Left kidney (tissue), 8 donors: ENCODE measurements at places on chromosomes 1 and 21. TPM values are rescaled to one million over a fixed set of nuclear protein-coding genes. Genes with fewer than 3 reads are reported as not detected.
A peak's percentile ranks its signal among the peaks of the same experiment; 100 is the strongest.

Gene JAM2
- polyA plus RNA-seq = 14.1 TPM

GRCh38 chr1:110196917-110197765 is 13.0 kb upstream of the KCNC4 start:
- DNase-seq = no peak

- no peak for DNase-seq
Observed at GRCh38 chr1:169451218-169451824, 24.0 kb upstream of the CCDC181 start.

- no peak for DNase-seq
Observed at GRCh38 chr1:201504799-201505502, 2.0 kb downstream of the CSRP1 start.

DNA sequence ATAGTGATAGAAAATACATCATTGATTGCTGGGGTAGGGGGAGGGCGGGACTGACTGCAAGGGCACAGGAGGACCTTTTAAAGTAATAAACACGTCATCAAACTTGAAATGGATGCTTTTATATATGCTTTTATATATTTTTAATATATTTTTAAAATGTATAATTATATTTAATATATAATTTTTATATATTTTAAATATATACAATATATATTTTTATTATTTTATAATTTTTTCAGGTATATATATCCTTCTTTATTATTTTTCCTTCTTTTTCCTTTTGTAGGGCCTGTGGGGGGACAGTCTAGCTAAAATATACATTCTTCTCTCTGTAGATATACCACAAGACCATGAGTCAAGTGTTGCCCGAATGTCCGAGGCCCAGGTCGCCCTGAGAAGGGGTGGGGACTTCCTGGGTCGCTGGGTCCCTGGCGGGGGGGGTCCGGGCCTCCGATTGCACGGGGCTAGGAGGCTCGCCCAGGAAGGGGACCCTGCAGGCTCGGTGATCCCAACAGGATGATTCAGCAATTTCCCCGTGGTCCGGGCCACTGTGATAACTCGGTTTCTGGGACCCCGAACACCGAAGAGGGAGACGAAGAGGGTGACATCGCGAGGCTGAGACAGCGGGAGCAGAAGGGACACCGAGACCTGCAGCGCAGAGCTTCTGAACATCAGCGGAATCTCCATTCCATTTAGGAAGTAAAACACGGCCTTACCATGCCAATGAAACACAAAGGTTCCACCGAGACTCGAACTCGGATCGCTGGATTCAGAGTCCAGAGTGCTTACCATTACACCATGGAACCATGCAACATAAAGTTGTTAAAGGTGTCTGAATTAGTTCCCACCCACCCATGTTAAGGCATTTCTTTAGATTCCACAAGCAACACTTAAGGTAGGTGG is 112.5 kb upstream of the NBPF11 start:
- DNase-seq = no peak

Gene OR2T33
- not detected for polyA plus RNA-seq

Gene CD244
- polyA plus RNA-seq = 0.15 TPM

DNA sequence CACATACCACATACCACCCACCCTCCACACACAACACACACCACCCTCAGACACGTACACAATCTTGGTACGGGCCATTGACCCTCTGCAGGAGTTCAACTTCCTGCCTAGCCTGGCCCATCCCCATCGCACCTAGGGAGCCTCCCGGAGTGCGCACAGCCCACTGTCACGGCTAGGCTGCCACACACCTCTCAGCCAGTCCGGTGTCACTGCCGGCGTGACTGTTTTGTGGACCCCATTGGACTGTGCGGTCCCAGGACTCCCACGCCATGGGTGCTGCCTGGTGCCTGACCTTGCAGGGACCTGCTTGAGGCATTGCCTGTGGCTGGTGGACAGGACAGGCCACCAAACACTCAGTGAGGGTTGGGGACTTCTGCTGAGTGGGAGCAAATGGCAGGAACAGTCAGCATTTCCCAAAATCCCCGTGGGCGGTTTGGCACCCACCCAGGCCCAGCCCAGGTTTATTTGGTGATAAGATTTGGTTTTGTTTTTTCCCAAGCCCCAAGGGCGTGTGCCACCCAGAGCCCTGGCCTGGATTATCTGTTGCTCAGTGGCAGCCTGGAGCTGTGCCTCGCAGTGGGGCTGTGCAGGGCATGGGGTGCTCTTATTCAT is 27.7 kb downstream of the RAB7B start:
- no peak for DNase-seq

GRCh38 chr21:46080171-46081021 is 17.5 kb upstream of the COL6A2 start:
- no peak for DNase-seq

- DNase-seq = peak; percentile 42
Observed at GRCh38 chr1:109089242-109090015, 1.1 kb upstream of the TMEM167B start.

GRCh38 chr1:8002329-8002910 is 23.7 kb downstream of the ERRFI1 start:
- no peak for DNase-seq

Gene KIF2C
- polyA plus RNA-seq = 38.8 TPM

Gene RORC
- polyA plus RNA-seq = 0.80 TPM

DNA sequence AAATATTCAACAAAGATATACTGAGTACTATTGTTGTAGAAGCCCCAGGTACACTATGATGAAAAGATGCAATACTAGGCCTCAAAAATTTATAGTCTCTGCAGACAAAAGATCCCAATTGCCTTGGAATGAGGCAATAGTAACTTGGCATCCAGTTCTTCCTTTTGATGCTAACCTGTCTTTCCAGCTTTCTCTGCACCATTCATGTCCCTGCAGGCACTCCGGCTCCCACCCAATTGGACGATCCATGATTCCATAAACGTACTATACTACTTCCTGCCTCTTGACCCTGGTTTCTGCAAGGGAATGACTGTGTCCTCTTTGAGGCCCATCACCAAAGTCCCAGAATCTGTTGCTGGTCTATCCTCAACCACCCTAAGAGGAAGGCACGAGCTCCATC is 8.0 kb upstream of the TAGLN2 start:
- no peak for DNase-seq

- no peak for DNase-seq
Observed at GRCh38 chr1:94395748-94396309, 22.4 kb upstream of the ABCD3 start.

Gene ERICH3
- polyA plus RNA-seq = 0.78 TPM

- DNase-seq = no peak
Observed at GRCh38 chr1:236502579-236502971, 21.2 kb upstream of the LGALS8 start.

GRCh38 chr1:45456531-45456930 is 34.4 kb downstream of the TESK2 start:
- no peak for DNase-seq

- no peak for DNase-seq
Observed at GRCh38 chr1:59318271-59318860, 21.5 kb downstream of the FGGY start.

- DNase-seq = no peak
Observed at GRCh38 chr1:204703826-204704612, 18.5 kb upstream of the LRRN2 start.

Gene DMBX1
- polyA plus RNA-seq = not detected

- no peak for DNase-seq
Observed at GRCh38 chr1:4416189-4416588, 238.2 kb upstream of the AJAP1 start.

Gene HUNK
- polyA plus RNA-seq = 18.1 TPM

Gene FCRL5
- polyA plus RNA-seq = 0.17 TPM

DNA sequence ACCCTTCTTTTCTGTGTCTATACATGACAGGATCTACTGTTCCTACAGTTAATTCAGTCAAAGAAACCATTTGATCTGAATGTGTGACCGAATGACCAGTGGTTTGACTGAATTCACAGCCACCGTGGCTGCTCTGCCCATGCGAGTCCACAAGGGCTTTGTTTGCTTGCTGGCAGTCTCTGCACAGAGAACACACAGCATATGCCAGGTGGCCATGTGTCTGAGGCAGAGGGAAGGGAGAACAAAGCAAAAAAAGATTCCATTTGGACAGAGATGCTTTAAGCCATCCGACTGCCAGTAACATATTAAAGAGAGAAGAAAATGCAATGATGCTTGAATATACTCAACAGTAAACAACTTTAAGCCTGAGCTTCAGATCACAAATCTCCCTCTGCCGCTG is 737.8 kb upstream of the CXADR start:
- no peak for DNase-seq

DNA sequence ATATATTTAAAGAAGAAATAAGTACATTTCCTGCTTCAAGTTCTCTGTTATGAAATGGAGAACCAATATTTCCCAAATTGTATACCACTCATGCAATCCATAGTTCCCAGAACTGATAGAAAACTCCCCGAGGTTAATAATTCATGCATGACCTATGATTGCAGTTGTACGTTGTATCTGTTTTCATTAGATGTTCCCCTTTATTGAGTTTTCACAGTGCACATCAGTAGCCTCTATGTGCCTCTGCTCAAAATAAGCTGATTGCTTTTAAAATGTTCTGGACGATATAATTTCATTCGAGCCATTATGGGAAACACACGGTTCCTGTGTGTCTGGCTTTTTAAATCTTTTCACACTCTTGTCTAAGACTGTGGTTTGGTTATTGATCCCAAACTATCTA is 253.1 kb upstream of the KIAA0040 start:
- no peak for DNase-seq

- no peak for DNase-seq
Observed at GRCh38 chr1:52253421-52253820, 111.5 kb downstream of the ZFYVE9 start.

GRCh38 chr1:36326499-36326898 is 3.1 kb upstream of the EVA1B start:
- DNase-seq = no peak

GRCh38 chr21:44724926-44725325 is 13.6 kb upstream of the TSPEAR start:
- DNase-seq = no peak

Gene ATP1A1
- 864 TPM for polyA plus RNA-seq

DNA sequence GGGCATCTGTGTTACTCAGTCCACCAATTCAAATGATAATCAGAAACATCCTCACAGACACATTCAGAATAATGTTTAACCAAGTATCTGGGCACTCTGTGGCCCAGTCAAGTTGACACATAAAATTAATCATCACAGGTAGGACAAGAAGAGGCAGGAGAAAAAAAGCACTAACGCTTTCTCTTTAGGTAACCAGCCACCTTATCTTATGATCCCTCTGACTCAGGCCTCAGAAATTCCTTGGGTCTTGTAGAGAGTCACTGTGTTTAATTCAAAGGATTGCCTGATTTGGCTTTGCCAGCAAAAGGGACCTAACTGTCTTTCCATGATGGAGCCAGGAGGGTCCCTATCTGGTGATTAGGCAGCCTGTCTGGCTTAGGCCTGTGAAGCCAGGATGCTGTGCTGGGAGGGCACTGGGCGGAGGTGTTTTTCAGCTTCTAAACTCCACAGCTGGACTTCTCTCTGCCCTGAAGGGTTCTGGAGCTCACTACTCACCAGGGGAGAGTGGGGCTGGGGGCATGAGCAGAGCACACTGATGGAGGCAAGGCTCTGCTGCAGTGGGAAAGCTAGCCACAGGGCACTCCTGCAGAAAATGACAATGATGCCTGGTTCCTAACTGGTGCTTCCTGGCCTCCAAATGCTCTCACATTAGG is 36.4 kb upstream of the STUM start:
- DNase-seq = no peak

DNA sequence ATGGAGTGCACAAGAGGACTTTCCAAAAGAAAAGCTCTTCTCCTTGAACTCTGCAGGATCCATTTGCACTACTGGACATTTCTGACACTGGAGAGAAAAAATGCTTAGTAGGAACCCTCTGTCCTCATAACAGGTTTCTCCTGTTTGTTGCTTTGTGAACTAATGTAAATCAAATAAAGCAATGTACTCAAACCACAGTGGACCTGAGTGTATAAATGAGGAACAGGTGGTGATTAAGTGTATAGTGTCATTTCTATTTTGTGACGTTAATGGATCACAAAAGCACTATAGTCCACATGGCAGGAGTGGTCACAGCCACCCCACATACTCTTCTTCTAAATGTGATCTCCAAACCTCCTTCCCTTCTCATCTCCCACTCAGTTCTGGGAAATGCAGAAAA is 268.4 kb upstream of the DUSP10 start:
- DNase-seq = no peak

GRCh38 chr1:79732950-79733349 is 726.4 kb upstream of the ADGRL4 start:
- DNase-seq = no peak

Gene SPATA45
- 0.75 TPM for polyA plus RNA-seq
